NCI-H460 (cell line): ENCODE measurements at places on chromosomes 3 and 15. TPM values are rescaled to one million over a fixed set of nuclear protein-coding genes. Genes with fewer than 3 reads are reported as not detected.

DNA sequence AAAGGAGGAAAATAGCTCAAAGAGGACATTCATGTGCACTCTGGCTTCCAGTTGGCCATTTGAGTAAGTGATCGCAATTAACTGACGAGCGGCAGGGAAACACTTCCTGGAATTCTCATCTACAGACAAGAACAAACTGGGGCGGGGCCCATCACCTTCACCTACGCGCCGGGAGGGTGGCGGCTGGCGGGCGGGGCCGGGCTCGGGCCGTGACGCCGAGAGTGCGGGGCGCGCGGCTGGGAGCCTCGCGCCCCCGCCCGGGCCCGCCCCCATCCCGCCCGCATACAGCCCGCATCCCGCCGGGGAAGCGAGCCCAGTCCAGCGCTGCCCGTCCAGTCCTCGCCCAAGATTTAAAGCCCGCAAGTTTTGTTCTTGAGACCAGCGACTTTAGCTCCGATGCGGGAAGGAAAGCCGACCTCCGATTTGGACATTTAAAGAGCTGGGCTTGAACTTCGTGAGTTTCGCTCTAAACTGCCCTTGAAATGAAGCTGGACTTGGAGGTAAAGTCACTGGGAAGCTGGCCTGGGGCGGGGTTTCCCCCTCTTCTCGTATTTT is at the start of gene B3GNT5:
TSS of gene B3GNT5 (plus strand) at position 281 of the 555 bp plus-strand sequence. CDS start 16,546 bp downstream, outside the sequence.
- DNase-seq, result no peak

- DNase-seq, result no peak
Observed at GRCh38 chr3:121735047-121735696, 14.4 kb downstream of the GOLGB1 start.

DNA sequence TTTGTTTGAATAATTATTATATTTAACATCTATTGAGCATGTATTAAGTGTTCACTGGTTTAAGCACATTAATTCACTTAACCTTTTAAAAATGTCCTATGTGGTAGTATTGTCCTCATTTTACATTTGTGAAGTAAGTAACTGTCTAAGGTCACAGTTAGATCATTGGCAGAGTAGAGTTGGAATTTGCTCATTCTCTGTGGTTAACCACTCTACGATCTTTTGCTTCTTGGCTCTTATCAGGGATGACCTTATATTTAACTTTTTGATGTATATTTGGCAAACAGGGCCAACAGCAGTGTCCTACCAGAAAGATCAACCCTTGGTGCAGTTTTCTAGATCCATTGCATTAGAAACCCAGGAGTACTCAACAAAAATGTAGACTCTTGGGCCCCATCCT is 34.0 kb downstream of the PXK start:
- no peak for DNase-seq

- DNase-seq, result no peak
Observed at GRCh38 chr3:34066328-34066727, 267.9 kb downstream of the PDCD6IP start.

GRCh38 chr3:119559441-119559963 is at the start of gene CD80:
CD80 (minus strand) TSS chr3:119559614; CDS start chr3:119557728, 1,886 bp downstream.
- DNase-seq, result peak; percentile 34

DNA sequence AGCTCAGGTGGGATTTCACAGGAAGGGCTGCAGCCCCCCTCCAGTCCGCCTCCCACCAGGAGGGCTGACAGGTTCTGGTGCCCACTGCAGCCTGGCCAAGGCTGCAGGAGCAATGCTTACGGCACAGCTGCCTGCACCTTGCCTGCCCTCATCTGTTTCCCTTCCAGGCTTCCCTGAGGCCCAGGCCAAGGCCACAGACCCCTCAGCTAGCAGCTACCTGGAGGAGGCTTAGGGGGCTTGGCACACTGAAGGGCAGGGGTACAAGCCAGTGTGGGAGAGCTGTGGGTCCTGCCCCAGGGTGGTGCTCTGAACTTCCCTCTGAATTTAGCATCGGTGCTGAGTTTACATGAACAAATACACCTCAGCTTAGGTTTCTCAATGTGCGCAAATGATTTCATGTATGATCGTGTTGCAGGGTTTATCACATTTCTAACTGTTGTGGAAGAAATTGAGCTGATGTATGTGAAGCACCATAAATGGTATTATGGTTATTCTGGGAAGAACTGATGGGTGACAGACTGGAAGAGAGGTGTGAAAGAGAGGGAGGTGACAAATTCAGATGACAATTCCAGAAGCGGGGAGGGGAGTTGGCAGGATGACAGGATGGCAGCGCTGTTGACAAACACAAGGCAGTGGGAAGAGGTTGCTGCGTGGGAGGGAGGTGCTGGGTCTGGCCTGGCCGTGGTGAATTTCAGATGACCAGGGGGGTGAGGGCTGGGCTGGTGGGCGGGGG is 6.1 kb downstream of the RHCG start:
- no peak for DNase-seq

Gene TUSC7
- not detected in 2 replicates for total RNA-seq

GRCh38 chr3:8764528-8764927 is 4.9 kb downstream of the OXTR start:
- DNase-seq, result no peak

Gene CHRNB4
- total RNA-seq, result 0.05 TPM in 1 of 2 replicates, not detected in the other

Gene SPINK8
- total RNA-seq, result not detected in 2 replicates

DNA sequence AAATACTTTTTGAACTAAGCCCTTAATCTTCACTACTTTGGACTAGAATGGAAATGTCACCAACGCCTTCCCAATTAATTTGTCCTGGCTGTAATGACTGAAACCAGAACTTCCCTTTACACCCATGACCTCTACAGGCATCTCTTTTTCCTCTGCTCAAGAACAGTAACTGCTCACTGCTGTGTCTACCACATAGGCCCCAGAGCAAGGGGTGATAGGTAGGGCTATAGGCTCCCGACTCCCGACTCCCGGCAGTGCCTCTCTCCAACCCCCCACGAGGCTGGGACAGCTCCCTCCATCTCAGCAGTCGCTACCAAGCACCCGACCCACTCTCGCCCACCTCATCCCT is 384 bp upstream of the LEKR1 start:
- no peak for DNase-seq

DNA sequence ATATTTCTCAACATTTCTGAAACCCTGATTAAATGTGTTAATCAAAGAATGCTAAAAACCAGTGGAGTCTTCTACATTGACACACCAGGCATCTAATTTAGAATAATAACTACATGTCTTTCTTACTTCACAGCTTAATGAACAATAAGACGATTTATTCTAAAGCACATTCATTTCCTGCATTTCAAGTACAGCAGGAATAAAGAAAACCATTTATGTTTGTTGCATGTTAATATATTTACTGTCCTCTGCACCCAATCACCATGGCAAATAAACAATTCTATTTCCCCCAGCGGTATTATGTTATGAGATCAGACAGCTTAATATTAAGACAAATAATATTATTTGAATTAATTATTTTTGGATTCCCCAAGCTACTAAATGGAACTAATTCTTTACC is 1336.3 kb upstream of the CADM2 start:
- no peak for DNase-seq

GRCh38 chr3:54625805-54626787 is 301.8 kb downstream of the LRTM1 start:
- DNase-seq, result no peak

Gene DUOXA2
- not detected in 2 replicates for total RNA-seq

Gene OXTR
- total RNA-seq, result 0.23 and 0.50 TPM in 2 replicates

- no peak for DNase-seq
Observed at GRCh38 chr15:44075535-44075934, 119.5 kb downstream of the FRMD5 start.

Gene EPHB3
- total RNA-seq, result not detected in 2 replicates

Gene CCDC54
- total RNA-seq, result not detected in 2 replicates

- no peak for DNase-seq
Observed at GRCh38 chr15:77473328-77473727, 52.6 kb downstream of the HMG20A start.

DNA sequence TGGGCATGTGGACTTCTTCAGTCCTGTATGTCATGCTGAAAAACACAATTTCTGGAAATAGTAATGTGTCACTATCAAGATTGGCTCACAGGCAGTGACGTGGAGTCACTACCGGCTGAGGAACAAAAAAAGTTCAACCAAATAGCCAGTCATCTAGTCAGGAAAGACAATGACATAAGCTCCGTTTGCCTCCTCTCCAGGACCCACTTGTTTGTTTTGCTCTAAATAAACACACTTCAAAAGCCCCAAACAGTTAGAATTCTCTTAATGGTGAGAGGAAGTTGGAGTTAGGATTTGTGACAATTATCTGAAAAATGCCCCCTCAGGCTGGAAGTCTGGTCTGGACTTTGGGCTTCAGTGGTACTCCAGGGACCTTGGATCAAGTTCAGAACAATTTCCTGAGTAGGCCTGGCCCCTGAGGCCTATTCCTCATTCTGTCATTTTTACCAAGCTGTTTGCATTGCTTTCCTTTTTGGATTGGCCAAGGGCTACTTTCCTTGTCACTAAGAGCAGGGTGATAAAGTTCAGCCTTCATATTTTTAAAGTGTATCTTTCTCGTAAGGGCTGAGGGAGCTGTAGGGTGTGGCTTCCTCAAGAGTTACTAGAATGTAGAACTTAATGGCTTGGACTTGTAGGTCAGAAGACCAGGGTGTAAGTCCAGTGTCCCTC is 98.9 kb downstream of the EOMES start:
- no peak for DNase-seq

Gene ZNF385D
- 0.02 TPM in 1 of 2 replicates, not detected in the other for total RNA-seq

- DNase-seq, result no peak
Observed at GRCh38 chr3:181683563-181683962, 28.2 kb upstream of the SOX2 start.

DNA sequence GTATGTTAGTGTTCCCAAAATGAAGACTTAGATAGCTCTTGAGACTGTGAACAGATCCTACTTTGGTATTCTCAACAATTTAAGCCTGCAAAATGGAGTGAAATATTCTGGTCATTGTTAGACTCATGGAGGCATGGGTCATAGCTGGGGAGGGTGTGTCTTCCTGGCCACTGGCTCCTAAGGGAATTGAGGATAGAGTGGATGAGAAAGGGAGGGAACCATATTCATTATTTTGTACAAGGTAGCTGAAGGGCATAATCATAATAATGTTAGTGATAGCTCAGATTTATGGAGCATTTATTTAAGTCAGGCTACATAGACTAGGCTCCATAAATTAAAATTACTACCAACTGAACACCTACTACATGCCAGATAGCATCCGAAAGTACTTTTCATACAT is 253.6 kb downstream of the NR1D2 start:
- DNase-seq, result no peak

GRCh38 chr3:124260206-124260915 is 268.4 kb upstream of the ROPN1 start:
- no peak for DNase-seq

DNA sequence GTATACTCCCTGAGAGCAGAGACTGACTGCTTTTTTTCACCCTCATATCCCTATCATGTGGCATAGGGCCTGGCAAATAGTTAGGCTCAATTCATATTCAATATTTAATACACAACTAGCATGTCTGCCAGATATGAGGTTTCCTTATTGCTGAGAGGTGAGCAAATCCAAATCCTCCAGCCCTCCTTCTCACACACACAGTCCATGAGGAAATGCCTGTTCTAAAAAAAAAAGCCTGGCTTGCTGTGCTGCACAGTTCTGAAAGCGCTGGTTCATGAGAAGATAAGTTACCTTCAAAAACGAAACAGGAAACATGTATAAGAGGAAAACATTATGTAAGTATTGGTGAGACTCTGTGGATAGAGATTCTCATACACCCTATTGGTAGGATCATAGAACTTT is 15.5 kb upstream of the ACAP2 start:
- DNase-seq, result no peak

DNA sequence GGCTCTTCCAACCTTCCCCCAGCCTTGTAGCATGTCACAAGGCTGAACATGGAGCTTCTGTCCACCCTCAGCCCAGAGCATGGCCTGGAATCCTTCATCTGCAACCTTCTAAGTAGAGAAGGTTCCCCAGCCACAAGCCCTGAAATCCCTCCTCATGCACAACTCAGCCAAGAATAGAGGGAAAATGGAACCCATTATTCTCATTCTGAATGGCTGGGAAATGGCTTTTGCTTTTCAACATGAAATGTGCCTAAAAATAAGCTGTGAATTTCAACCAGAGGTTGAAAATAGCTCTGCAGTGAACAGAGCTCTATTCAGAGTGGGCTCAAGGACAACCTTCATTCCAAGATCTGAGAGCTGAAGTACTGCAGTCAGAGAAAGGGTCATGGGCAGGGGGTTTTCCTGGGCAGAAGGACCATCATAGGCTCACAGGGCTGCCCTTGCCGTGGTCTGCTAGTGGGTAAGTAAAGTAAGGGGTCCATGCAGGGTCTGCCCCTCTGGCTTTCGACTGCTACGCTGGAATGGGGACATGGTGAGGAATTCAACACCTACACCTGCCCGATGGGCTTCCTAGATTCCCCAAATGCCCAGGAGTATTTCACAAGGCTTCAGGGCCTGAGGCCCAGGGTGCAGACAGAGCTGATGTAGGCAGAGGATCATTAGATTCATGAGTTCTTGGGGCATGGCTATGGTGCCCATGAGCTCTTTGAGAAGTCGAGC is 35.9 kb downstream of the POC1A start:
- DNase-seq, result no peak

Gene NEIL1
- total RNA-seq, result 3.6 and 3.7 TPM in 2 replicates

- no peak for DNase-seq
Observed at GRCh38 chr3:129974833-129975704, 549 bp downstream of the TRH start.

GRCh38 chr3:126287536-126288241 is 69.5 kb downstream of the KLF15 start:
- no peak for DNase-seq

Gene FANCD2
- 18.2 and 21.0 TPM in 2 replicates for total RNA-seq

- no peak for DNase-seq
Observed at GRCh38 chr3:172201870-172202236, 162.5 kb downstream of the FNDC3B start.

DNA sequence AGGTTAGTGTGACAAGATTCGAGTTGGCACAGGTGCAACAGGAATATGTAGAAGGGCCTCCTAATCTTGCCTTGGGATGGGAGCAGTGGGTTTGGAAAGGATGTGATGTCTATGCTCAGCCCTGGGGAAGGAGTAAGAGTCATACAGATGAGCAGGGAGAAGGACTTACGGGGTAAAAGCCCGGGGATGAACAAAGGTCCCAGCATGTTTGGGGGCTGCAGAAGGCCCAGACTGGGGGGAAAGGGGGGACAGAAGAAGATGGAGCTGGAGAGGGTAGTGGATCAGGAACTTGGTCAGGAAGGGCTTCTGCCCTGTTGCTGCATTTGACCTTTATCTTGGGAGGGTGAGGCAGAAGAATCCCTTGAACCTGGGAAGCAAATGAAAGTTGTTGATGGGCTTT is 240.1 kb upstream of the ST8SIA2 start:
- DNase-seq, result no peak

Gene SKOR1
- 0.05 and 0.17 TPM in 2 replicates for total RNA-seq

Gene ZNF860
- 0.10 TPM in 1 of 2 replicates, not detected in the other for total RNA-seq

Gene KCNAB1
- total RNA-seq, result not detected in 2 replicates

DNA sequence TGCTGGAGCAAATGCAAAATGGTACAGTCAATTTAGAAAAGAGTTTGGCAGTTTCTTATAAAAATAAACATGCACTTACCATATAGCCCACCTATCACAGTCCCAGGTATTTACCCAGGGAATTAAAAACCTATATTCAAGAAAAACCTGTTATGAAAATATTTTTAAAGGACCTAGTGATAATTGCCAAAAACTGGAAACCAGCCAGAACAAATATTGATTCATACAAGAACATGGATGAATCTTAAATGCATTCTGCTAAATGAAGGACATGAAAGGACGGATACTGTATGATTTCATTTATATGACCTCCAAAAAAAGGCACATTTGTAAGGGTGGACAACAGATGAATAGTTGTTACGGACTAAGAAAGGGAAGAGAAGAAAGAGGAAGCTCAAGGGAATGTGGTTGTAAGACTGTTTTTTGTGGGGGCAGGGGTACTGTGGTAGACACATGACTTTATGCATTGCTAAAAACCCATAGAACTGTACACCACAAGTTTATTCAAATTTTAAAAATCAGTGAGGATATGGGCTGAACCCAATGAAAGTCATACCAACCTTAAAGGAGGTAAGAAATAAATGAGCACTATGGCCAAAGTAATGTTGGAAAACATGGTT is 61.0 kb downstream of the ZBBX start:
- DNase-seq, result no peak
